Fibroblast of skin of abdomen (primary cell): ENCODE measurements at places on chromosomes 3 and 15.

DNA sequence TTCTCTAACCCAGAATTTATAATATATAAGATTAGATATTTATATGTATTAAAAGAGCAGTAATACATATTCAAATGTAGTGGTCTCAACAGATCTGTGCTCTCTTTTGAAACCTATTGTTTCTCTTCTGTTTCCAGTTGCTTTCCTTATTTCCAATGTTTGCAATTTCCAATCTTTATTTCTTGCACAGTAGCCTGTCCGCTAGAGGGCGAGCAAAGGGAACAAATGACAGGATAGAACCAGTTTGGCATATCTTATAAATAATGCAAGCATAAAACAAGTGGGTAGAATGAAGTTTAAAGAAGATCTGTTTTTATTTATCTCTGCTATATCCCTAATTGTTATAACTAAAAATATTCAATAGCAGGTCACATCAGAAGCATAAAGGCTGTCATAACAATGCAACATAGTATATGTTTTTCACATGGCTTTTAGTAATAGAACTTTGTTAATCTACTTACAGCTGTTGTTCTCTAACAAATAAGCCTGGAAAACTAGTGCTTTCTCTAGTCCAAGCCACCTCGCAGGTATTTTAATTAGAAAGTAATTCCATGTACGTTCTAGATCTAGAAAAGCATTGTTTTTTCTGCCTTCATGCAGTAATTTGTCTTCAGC lies 15.1 kb upstream of the TCAIM start:
- peak; percentile 45 for DNase-seq

- peak; percentile 29 for DNase-seq
Observed at GRCh38 chr3:195441476-195441991, 1.3 kb downstream of the ACAP2 start.

- DNase-seq: no peak
Observed at GRCh38 chr3:23527326-23527725, 278.4 kb upstream of the UBE2E1 start.

GRCh38 chr15:61521953-61522352 lies 292.9 kb upstream of the RORA start:
- DNase-seq: peak; percentile 93

GRCh38 chr3:116423945-116424344 lies 21.3 kb downstream of the LSAMP start:
- no peak for DNase-seq

DNA sequence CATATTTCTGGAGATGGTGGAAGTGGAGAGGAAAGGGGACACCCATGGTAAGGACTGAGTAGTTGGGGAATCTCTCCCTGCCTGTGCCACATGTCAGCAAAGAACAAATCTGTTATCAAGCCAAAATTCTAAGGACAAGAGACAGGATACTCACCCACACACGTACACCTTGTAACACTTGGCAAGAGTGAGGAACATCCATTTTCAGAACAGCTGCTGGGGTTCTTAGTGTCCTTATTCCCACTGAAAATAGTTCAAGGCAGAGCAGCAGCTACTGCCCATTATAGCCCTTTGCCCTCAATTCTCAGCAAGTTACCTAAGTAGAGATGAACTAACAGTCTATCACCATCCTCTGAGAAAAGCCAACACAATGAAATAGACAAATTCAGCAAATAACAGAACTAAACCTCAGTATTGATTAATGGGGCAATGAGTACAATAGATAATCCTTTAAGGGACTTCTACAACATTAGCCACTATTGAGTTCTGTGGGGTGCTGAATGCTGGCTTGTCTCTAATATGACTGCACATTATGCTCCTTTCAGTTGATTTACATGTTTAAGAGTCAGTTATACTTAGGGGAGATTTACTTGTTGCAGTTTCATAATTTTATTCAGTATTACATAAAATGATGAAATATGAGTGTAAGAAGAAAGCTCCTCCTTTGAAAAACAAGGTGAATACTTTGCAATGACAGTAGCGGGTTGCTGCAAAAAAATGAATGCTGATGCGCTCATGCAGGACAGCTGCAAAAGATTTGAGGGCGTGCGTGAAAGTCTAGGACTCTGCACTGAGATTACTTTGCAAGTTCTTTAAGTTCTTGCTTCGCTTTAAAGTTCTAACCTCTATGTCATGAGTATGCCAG lies 22.4 kb downstream of the SENP5 start:
- DNase-seq: peak; percentile 55

DNA sequence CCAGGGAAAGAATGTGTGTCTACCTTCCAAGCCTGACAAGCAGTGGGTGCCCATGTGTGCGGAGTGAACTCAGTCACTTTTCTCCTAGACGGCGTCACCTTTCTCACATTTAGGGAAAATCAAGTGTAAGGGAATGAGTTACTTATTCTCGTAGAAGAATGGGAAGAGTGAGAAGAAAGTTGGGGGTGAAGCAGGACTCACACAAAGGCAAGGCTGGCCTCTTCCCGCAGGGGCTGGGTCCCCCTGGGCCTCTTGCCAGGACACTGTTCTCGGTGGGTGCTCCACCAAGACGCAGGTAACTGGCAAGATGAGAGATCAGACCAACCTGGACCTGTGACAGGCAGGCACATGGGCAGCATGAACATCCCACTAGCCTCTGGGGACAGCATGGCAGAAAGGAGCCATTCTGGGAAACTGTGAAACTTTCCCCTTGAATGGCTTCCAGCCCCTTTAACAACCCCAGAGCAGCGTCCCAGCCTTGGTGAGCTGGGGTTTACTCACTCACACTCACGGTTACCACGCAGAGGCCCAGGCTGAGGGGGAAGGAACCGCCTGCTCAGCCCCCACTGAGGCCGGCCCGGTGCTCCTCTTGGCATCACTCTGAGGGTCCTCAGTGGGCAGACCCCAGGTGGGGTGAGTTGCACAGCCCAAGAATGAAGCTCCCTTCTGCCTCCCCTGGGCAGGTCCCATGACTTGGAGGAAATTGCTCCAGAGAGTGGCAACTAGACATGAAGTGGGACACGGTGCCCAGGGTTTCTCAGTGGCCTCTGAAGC lies 15.0 kb upstream of the SRP14 start:
- peak; percentile 23 for DNase-seq

DNA sequence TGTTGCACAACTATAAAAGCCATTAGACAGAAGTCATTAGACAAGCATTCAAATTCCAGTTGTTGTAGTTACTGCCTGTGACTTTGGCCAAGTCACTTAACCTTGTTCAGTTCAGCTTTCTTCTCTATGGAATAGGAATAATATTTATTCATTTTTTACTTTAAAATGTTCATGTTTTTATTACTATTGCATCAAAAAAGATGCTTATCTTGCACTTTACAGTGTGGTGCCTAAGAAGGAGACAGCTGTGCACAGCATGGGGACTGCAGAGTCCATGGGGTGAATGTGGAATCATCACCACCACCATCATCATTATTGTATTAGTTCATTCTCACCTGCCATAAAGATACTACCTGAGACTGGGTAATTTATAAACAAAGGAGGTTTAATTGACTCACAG lies 504.2 kb downstream of the SOX2 start:
- no peak for DNase-seq

GRCh38 chr3:69696367-69696766 lies 42.9 kb upstream of the MITF start:
- no peak for DNase-seq

DNA sequence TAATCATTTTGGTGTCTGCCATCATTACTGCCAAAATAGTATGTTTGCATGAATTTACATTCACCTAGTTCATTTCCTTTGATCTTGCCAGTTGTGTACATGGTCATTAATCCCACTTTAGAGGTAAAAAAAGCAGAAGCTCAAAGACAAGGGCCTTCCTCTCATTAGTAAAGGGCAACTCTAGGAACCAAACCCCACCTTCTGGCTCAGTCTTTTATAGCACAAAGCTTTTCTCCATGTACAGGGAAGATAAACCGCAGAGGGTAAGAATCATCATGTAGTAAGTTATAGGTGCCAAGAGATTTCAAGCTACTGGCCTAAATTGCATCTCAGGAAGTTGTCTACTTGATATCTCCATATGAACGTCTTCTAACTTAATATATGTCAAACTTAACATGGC lies 19.3 kb upstream of the SPG21 start:
- DNase-seq: peak; percentile 18

GRCh38 chr15:79967298-79968182 lies 3.5 kb downstream of the BCL2A1 start:
- DNase-seq: no peak

DNA sequence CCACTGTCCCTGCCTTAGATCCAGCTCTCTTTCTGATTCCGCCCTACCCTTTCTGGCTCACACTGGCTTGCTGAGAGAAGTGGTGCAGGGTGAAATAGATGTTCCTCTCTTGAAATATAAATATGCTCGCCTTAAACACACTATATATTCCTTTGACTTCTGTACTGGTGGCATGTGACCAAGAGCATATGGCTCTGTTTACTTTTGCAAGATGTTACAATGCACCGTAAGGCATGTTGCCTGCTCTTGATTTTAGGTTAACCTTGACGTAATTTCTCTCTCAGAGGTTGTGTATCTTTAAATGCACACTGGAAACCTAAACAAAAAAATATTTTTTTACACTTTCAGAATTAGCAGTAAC lies 749 bp downstream of the RSRC1 start:
- DNase-seq: no peak

GRCh38 chr3:36215241-36215640 lies 165.1 kb upstream of the STAC start:
- DNase-seq: no peak

DNA sequence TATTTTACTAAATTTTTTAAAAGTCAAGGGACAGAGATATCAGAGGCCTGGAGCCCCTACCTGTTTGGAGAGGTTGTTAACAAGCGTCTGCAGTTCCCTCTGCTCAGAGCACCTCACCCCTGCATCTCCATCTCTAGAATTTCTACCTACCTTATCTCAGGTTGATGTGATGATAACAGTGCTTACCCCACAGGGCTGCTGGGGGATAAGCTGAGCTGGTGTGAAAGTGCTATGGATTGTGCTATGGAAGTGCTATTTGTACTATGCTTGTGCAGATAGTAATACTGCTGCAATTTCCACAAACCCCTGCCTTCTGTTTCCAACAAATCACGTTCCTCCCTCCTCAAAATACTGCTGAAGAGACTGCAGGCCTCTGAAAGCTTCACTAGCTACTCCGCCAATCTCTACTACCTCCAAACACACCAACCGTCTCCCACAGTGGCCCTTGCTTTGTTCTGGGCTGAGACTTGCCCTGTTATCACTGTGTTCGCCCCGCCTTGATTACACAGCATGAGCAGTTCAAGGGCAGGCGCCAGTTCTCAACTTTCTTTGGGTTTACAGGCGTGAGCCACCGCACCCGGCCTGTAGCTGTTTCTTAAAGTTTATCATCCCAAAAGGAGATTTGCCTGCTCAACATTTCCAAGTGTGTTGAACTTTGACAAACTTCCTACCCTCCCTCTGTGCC lies 28.4 kb upstream of the PARL start:
- DNase-seq: no peak

DNA sequence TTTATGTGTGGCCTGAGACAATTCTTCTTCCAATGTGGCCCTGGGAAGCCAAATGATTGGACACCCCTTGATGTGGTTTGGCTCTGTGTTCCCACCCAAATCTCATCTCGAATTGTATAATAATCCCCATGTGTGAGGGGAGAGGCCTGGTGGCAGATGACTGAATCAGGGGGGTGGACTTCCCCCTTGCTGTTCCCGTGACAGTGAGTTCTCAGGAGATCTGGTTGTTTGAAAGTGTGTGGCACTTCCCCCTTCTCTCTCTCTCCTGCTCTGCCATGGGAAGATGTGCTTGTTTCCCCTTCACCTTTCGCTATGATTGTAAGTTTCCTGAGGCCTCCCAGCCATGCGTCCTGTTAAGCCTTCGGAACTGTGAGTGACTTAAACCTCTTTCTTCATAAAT lies 60.1 kb upstream of the PARL start:
- DNase-seq: no peak

DNA sequence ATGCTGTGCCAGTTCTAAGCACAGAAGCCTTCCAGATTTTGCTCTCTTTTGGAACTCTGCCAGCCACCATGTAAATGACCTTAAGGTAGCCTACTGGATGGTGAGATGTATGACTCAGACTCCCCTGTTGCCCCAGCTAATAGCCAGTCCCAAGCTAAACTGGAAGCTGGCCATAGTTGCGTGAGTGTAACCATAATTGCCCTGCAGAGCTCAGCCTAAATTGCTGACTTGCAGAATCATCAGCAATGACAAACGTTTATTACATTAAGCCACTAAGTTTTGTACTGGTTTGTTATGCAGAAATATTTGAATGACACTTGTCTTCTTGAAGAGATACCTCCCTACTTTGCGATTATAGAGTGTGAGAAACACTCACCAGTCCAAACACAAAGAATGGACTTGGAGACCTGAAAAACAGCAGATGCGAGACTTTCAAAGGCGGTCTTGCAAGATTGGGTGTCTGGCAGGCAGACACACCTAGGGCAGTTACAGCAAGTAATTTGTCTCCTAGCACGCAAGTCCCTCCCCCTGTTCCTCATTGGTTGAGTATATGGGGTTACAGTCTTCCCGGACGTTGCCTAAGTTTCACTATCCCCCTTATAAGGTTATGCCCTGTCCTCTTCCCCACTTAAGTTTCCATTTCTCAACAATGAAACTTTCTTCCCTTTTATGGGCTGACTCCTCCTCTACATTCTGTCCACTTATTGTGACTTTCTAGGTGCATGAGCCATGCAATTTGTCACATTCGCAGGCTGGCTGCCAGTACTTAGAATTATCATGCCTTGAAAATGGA lies 83.6 kb upstream of the XCR1 start:
- peak; percentile 53 for DNase-seq

GRCh38 chr15:77513226-77513625 lies 92.5 kb downstream of the HMG20A start:
- no peak for DNase-seq

GRCh38 chr3:59406943-59407342 lies 357.1 kb upstream of the CFAP20DC start:
- no peak for DNase-seq

GRCh38 chr3:23537101-23537551 lies 268.6 kb upstream of the UBE2E1 start:
- DNase-seq: no peak

DNA sequence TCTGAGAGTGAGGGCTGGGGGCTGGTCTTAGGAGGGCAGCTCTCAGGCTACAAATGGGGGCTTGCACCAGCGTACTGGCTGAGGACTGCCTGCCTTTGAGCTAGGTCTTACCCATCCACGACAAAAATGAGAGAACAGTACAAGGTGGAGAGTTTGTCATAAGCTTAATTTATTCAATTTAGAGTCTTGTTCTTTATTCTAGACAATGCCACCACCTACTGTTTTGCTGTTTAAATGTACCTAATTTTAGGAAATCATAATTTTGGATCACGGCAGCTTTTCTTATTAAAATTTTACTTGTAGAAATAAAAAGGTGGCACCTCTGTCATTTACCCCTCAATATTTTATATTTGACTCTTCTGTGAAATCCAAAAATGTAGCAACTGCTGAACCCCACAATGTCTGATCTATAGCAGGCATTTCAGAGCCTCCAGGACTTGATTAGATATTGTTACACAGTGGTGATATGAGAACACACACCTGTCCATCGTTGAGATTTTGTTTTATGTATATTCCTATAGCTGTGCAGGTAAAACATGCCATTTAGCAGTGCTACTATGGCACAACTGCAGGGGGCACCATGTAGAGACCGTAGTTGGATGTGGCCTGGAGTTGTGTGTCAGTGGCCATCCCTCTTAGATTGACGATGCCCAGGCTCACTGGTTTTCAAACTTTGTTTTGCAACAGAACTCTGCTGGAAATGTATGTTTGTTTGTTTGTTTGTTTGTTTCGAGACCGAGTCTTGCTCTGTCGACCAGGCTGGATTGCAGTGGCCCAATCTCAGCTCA lies 88.6 kb downstream of the SLCO3A1 start:
- DNase-seq: no peak
